8988T (cell line): ENCODE measurements at places on chromosomes 1 and 21.

DNA sequence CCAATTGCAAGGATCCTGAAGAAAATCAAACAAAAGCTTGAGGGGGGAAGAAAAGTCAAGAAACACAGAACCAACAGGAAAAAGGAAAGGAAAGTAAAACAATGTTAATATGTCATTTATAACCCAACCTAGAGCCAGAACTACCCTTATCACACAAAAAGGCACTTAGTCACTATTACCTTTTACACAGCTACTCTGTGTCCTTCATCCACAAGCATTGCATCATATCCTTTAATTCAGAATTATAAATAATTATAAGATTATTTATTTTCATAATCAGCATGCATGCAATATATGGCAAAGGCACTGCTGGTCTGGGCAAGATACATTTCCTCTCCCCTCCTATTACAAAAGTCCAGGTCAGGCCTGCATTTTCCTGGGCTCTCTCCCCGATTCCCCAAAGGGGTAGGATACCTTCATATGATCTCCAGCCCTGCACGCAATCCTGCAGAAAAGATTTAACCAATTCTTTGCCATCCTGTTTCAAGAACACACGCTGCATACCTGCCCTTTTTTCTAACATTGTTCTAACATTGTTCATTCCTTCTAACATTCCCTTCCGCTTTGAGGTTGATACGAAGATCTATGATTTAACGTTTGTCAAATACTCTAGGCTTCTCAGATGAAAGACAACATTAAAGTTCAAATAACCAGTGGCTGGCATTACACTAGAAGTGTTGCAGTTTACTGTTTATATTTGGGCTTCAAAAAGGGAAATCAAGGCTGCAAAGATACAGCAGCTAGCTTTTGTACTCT lies 4.3 kb downstream of the PTPN14 start:
- no peak for DNase-seq

DNA sequence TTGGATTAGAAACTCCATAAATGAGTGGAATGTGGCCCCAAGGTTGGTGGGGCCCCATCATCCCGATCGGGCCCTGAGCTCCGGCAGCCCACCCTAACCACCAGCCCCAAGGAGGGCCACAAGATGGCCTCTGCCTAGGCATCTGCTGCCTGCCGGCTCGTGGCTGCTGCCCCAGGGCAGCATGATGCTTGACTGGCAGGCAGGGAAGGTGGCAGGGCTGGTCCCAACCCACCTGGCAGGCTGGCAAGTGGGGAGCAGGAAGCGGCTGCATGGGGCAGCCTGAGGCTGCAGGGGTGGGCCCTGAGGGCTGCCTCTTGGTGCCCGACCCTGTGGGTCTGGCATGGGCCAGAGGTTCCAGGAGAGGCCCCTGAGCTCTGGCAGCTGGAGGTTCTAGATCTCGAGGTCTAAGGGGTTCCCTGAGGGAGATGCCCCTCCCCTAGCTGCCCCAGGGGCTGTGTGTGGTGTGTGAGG lies 760 bp upstream of the GJC2 start:
- no peak for DNase-seq

- DNase-seq = no peak
Observed at GRCh38 chr1:103365860-103366569, 159.5 kb upstream of the RNPC3 start.

- DNase-seq = no peak
Observed at GRCh38 chr1:154414606-154415005, 9.5 kb downstream of the IL6R start.

- no peak for DNase-seq
Observed at GRCh38 chr1:39727932-39728317, 10.8 kb upstream of the PPIE start.

DNA sequence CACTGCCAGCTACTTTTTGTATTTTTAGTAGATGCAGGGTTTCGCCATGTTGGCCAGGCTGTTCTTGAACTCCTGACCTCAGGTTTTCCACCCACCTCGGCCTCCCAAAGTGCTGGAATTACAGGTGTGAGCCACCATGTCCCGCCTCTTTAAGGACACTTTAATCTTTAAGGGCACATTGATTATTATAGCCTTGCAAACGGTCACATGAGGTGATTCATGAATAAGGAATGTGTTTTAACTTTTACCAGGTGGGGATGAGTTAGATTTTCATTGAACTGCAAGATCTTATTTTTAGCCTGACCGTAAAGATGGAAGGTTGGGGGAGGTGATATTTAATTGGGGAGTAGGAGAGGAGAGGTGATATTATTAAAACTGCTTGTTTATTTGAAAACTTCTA lies 61.9 kb downstream of the TBCE start:
- DNase-seq = no peak

DNA sequence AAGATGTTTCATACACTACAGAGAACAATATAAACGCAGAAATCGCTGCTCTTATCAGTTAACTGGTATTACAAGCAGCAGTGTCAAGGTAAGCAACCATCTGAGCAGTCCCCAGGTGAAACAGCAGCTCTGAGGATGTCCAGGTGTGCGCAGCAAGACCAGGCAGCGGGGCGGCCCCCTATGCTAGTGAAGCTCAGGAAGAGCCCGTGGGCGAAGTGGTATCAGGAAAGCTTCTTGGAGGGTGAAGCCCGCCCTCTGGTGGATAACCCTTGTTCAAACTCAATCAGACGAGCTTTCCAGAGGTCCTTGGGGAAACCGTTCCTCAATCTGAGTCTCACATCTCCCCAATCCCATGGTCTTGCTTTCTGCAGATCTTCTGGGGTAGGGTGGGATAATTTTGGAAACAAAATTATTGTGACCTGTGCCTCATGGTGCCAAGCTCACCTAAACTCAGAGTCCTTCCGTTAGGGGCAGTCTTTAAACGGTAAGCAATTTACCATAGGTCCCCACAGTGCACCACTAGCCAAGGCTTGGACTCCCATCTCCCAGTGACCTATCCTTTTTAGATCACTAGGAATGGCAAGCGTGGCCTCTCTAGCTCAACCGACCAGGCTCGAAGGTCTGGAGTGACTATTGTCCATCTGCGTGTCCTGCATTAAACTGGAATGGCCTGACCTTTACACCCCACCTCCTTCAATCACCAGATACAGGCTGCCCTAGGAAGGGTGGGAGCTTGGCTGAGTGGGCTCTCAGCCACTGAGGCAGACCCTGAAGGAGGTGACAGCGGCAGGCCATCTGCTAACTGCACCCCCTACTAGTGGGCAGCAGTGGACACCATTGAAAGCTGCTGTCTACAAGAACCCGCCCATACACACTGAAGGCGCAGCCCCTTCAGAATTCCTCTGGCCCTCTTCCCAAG lies 13.6 kb upstream of the FAM110D start:
- no peak for DNase-seq
